ENCODE measurements at places on chromosomes 3 and 15. TPM values are rescaled to one million over a fixed set of nuclear protein-coding genes. Genes with fewer than 3 reads are reported as not detected.
A peak's percentile ranks its signal among the peaks of the same experiment; 100 is the strongest.

- DNase-seq, result no peak
These were observed 105.3 kb upstream of the AGBL1 start for GRCh38 chr15:85974348-85974705.

Gene CASR
- not detected for total RNA-seq

DNA sequence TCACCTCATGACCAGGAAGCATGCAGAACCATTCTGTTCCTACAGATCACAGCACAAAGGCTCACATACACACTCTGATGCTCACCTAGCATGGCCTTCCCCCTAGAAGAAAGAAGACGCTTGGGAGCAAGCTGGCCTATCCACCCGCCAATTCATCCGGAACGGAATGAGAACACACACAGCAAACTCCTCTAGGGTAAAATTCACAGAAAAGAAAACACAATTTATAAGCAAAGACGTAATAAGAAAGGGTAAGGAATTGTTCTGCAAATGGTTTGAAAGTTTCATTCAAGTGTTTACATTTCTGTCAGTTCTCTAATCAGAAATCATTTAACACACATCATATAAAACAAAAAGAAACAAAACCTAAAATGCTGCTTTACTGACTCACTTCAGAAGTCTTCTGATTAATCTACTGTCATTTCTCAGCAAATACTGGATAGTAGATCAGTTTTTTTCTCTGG, 218.1 kb downstream of the OSBPL10 start:
- DNase-seq, result peak; percentile 70

Gene LMLN
- total RNA-seq, result 4.0 TPM

Gene APBA2
- total RNA-seq, result 36.5 TPM

- no peak for DNase-seq
These were observed 40.7 kb upstream of the BSN start for GRCh38 chr3:49513494-49514124.

GRCh38 chr3:196348698-196349097, 10.5 kb upstream of the TM4SF19 start:
- DNase-seq, result no peak

DNA sequence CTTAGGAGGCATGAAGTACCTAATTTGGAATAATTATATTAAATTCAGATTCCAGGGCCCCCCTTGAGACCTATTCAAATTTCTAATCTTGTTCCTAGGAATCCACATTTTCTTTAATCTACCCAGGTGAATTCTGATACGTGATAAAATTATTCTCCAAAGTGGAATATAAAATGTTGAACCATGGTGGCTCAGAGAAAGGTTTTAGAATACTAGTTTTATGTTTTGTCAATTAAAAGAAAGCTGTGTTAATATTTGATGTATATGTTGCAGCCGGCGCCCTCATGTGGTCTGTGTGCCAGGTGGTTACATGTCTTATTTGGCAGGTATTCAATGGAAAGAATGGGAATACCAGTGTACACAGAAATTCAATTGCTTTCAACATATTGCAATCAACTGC, 321.8 kb downstream of the FEZF2 start:
- DNase-seq, result no peak

Gene MEX3B
- 4.7 TPM for total RNA-seq

- no peak for DNase-seq
These were observed 42.8 kb downstream of the ILDR1 start for GRCh38 chr3:121979246-121979645.

DNA sequence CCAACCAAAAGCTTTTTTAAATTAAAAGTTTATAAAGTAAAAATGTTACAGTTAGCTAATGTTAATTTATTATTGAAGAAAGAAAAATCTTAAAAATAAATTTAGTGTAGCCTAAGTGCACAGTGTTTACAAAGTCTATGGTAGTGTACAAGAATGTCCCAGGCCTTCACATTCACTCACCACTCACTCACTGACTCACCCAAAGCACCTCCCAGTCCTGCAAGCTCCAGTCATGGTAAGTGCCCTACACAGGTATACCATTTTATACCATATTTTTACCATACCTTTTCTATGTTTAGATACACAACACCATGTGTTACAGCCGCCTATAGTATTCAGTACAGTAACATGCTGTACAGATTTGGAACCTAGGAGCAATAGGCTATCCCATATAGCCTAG, 29.1 kb downstream of the SSR3 start:
- no peak for DNase-seq

DNA sequence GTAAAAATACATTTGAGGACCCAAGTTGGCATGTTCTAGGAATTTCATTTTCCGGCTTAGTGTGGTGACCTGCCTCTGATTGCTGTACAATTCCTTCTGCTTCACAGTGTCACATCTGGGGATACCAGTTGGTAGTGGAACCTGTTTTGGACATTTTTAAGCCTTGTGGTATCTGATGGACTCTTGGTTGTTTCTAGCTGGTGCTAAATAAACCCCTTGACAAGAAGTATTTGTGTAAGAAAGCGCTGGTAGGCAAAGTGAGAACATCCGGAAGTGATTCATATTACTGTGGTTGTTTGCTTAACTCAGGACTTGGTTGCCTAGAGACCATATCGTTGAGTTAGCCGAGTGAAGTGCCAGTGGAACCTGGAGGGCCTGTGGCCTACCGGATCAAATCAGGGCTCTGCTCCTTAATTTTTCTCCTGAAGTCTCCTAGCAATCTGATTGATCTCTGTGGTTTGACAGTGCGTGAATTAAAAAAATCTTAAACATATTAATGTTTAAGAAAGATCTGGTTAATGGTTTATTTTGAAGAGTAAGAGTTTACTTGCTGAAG, 12.8 kb downstream of the IQGAP1 start:
- peak; percentile 93 for DNase-seq

Gene FANCD2OS
- total RNA-seq, result not detected

DNA sequence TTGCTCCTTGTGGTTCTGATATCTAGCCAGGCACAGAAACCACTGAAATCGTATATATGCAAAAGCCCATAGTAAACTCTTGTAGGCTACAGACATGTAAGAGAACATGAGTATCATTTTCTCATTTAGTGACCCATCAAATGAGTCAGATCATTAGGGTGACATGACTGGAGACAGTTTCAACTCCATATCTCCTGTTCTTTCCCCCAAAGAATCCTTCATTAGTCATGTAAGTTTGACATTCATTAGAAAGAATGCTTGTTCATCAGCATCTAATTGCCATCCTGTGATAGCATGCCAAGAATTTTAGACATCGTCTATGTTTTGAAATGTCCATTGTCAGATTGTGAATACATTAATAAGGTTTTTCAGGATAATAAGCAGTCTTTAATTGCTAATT, 264.9 kb upstream of the TPM1 start:
- DNase-seq, result no peak

GRCh38 chr3:129514110-129514509, 14.3 kb upstream of the RHO start:
- DNase-seq, result no peak

DNA sequence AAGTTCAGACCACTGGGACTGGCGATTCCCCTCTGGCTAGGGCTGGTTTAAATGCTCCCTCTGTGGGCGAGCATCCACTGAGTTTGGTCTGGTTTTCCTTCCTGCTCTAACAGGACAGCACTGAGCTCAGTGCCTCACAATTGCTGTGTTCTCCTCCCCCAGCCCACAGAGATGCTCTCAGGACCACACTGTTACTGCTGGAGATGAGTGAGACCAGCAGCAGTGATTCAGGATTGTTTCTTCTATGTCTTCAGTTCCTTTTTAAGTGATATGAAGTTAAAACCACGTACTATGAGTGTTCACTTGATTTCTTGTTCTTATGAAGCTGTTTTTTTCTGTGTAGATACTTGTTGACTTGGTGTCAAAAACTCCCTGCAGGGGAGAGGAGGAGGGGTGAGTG, 180.4 kb upstream of the COL8A1 start:
- DNase-seq, result no peak

Gene TMEM115
- total RNA-seq, result 56.0 TPM

Gene PCLAF
- 107 TPM for total RNA-seq

Gene PCOLCE2
- total RNA-seq, result 7.7 TPM

- no peak for DNase-seq
These were observed 31.4 kb downstream of the AP4E1 start for GRCh38 chr15:50939911-50940310.

GRCh38 chr3:102148598-102149337, 286.0 kb upstream of the ZPLD1 start:
- no peak for DNase-seq

- no peak for DNase-seq
These were observed 165.9 kb downstream of the POLR2M start for GRCh38 chr15:57872281-57873030.

Gene FOXB1
- not detected for total RNA-seq

DNA sequence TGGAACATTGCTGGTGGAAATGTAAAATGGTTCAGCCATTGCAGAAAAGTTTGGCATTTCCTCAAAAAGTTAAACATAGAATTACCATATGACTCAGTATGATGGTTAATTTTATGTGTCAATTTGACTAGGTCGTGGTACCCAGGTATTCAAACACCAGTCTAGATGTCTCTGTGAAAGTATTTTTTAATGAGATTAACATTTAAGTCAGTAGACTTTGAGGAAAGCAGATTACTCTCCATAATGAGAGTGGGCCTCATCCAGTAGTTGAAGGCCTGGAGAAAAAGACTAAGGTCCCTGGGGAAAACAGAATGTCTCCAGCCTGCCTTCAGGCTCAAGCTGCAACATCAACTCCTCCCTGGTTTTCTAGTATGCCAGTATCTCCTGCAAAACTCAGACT, 42.3 kb upstream of the TMEM87A start:
- DNase-seq, result no peak

GRCh38 chr15:31745841-31746240, 284.5 kb upstream of the CHRNA7 start:
- DNase-seq, result no peak

DNA sequence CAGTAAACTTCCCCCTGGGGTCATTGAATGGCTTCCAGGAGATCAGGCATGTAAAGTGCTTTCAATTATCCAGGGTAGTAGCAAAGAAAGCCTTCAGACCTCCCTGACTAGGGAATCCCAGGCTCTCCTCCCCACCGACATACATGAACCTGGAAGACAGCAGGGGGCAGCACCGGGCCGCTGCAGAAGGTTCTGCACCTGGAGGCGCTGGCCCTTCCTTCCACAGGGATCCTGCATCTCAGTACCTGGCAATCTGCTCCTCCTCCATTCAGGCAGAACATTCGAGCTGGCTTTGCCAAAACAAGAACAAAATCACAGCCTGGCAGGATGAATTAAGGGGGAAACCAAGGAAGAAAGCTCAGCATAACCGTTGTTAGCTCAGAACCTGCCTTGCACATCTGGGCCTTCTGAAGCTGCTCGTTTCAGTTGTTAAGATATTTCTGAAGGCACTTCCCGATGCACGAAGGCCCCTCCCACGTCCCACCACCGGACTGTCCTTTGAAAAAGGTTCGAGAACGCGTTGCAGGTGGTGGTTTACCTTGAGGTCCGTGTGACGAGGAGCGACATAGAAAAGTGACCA, 237.7 kb downstream of the SLCO3A1 start:
- DNase-seq, result no peak

DNA sequence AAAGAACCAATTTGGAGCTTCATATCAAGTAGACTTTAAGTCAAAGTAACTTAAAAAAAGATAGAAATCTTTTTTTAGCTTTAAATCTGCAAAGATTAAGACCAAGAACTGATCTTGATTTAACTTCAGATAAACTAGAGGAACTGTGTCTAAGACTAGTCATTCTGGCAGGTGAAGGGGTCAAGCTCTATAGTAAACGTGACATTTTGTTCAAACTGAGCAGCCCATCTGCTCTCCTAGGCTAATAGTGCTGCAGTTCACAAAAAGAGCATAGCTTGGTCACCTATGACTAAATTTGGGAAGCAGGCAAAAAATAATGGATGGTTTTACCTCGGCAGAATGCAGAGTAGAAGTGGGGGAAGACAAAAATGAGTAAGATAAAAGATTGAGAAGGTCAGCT, 168.8 kb upstream of the ALCAM start:
- no peak for DNase-seq

DNA sequence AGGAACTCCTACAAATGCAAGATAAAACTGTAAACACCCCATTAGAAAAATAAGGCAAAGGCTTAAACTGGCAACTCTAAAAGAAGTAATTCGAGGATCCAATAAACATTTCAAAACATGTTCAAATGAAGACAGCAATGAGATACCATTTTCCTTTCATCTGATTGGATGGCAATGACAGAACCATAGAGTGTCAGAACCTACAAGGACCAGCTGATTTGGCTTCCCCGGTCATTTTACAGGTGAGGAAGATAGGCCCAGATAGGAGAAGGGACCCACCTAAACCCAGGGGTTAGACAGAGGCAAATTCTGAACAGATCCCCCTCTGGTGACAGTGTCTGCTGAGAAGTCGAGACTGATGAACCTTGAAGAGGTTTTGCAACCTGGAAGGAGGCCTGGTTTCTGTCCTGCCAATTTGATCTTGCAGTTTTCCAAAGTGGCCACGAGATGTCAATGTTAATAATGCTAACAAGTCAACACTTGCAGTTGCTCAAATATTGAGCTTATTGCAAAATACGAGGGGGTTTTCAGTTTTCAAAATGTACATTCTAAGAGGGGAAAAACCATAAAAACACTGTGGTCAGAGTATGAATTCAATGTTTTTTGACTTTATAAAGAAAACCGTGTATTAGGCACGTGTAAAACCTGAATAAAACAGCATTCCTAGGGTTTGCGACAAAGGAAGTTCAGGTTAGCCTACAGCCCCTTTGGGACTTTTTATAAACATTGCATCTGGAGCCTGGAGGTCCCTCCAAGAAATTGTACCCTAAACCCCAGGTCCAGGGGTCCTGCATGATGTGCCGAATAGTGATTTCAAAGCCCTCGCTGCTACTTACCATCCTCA, 21.5 kb downstream of the CFAP161 start:
- peak; percentile 42 for DNase-seq

Gene BTLA
- total RNA-seq, result not detected

DNA sequence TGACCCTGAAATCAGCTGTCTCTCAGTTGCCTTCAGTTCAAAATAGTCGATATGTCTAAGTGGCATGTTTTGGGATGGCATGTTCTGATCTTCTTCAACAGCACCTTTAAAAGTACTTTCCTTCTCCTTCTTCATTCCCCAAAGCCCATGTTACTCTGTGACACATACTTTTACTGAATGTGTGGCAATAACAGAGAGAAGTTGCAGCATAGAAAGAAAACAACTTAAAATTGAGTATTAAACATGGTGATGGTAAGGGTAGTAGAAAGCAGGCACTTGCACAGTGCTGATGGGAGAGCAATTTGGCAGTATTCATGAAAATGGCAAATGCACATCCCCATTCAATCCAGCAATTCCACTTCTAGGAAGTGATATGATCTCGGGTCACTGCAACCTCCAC, 12.3 kb upstream of the ULK4 start:
- DNase-seq, result no peak

Gene TMEM45A
- 2.1 TPM for total RNA-seq

GRCh38 chr3:50570508-50571279, 1.4 kb downstream of the HEMK1 start:
- DNase-seq, result no peak

GRCh38 chr3:23162934-23163333, 40.2 kb upstream of the UBE2E2 start:
- no peak for DNase-seq

DNA sequence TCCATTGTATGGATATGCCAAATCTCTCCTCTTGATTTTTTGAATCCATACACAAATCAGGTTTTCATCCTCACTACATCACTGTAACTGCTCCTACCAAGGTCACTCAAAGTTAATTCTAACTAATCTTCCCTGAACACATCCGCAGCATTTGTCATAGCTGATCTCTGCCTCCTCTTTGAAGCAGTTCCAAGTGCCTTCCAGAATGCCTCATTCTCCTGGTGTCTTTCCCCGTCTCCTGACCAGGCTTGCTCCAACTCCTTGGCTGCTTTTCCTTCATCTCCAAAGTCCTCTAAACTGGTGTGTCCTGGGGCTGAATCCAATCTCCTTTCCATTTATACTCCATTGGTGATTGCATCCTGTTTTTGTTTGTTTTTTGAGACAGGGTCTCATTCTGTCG, 26.8 kb downstream of the KLHDC8B start:
- DNase-seq, result no peak

Gene CHL1
- total RNA-seq, result 0.17 TPM

Gene DOCK3
- total RNA-seq, result 0.43 TPM

Gene LRRC49
- total RNA-seq, result 18.0 TPM

Gene CLDN16
- 29.7 TPM for total RNA-seq
